ENCODE measurements at places on chromosomes 13 and 19. TPM values are rescaled to one million over a fixed set of nuclear protein-coding genes. Genes with fewer than 3 reads are reported as not detected.
A peak's percentile ranks its signal among the peaks of the same experiment; 100 is the strongest.

GRCh38 chr19:9008667-9009066 is 1.5 kb downstream of the MUC16 start:
- DNase-seq, result no peak

DNA sequence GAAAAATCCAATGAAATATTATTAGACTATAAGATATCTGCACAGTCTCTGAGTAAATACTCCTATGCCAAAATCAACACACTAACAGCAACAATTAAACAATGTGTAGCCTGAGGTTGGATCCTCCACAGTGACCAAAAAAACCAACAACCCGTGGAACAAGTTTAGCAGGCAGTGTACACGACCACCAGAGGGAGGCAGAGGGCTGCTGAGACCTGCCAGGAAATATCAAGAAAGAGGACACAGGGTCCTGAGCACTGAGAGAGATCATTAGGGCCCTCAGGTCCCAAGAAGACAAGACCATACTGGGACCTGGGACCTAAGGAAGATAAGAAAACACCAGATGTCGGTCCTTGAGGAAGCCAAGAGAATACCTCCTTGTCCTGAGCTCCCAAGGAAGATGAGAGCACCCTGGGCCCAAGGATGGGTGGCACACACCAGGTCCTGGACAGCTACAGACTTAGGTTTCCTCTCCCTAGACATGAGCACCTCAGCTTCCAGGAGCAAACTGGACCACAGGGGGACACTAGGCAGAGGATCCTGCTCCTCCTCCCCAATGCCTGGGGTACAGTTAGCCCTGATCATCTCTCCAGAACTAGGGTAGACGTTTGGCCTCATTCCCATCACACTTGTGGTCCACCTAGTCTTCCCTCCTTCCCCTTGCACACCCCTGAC is 822 bp upstream of the ZNF274 start:
- DNase-seq, result peak; percentile 15

DNA sequence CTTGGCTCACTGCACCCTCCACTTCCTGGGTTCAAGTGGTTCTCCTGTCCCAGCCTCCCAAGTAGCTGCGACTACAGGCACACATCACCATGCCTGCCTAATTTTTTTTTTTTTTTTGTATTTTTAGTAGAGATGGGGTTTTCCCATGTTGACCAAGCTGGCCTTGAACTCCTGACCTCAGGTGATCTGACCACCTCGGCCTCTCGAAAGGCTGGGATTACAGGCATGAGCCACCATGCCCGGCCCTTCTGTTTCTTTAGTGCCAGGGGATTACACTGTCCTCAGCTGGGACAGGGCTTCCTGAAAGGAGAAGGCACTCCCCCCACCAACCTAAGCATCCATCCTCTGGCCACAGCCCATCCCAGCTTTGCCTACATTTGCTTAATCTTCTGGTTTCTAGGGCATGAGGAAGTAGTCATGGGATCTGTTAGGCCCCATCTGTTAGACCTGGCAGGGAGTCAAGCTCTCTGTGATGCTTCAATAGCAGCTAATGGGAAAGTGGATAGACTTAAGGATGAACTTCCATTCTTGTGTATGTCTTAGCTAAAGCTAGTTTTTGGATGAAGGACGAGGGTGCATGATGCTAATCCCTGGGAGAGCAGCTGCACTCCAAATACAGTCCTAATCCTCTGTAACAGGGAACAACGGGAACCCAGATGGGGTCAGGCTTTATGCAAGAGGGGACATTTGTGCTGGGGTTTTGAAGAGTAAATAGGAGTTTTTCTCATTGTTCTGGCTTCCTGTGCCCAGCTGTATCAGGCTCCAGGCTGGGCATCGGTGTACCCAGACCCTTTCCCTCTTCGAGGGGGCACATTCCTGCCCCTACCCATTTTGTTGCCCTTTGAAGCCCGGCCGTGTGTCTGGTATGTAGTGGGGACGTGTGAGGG is 2.6 kb downstream of the VAV1 start:
- peak; percentile 58 for DNase-seq

LIM2 gene
- total RNA-seq, result not detected
